ENCODE measurements at places on chromosomes 12 and 14.

GRCh38 chr14:64937821-64938193 lies 4.7 kb downstream of the GPX2 start:
- no peak for DNase-seq

DNA sequence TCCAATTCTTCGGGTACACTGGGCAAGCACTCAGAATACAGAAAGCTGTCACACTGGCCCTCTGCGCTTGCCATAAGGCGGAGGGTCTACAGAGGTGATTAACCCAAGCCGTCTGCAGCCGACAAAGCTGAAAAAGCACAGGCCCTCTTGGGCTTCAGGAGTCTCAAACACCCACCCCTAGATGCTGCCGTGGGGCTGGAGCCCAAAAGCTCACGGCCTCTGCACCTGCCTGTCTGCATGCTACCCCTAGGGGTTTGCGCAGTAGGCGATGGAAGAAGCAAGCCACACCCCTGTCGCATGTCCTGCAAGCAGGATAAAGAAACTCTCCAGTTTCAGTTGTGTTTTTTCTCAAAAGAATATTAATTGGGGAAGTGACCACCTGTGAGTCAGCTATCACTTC lies 118.8 kb upstream of the PLEKHA5 start:
- no peak for DNase-seq

GRCh38 chr12:2999265-2999841 lies 40.2 kb downstream of the TEAD4 start:
- DNase-seq: no peak

GRCh38 chr12:131844656-131845055 lies 16.5 kb downstream of the MMP17 start:
- DNase-seq: no peak

DNA sequence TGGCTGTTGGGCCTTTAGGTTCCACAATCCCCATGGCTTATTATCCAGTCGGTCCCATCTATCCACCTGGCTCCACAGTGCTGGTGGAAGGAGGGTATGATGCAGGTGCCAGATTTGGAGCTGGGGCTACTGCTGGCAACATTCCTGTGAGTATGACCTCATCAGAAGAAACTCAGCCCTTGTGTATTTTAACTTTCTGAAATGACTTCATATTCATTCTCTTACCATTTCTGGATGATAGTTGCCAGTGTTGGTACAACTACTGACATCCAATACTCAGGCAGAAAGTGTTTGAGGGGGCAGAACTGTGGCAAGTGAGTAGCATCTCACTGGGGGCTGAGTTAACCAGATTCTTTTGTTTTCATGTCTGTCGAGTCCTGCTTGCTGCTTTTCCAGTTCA lies 2.3 kb downstream of the DAZAP2 start:
- DNase-seq: no peak

GRCh38 chr12:96436366-96437170 lies 36.3 kb upstream of the CDK17 start:
- DNase-seq: no peak

DNA sequence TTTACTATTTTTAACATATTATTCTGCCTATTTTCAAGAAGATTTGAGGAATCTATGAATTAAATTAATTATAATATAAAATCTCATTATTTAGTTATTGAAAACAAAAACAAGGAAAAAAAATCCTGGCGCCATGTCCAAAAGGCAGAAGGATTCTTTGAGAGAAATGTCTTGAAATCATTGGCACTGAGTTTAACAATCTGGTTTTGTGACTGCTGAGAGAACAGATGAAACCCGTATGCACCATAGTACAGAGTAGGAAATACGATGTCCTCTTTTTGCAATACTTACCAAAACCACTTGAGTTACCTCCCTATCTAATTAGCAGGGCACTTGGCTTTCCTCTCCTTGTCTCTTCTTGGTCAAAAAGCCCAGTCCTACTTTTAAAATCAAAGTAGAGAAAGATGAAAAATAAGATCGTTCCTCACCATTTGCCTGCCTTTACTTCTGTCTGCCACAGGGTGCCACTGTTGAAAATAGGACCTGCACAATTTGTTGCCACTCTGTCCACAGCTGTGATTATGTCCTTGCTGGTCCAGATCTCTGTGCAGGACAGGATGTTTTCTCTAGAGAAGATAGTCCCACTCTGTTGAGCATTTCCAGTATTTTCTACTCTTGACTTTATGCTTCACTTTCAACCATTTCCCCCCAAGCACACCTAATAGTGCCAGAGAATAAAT lies 179.7 kb downstream of the PDZRN4 start:
- DNase-seq: no peak

DNA sequence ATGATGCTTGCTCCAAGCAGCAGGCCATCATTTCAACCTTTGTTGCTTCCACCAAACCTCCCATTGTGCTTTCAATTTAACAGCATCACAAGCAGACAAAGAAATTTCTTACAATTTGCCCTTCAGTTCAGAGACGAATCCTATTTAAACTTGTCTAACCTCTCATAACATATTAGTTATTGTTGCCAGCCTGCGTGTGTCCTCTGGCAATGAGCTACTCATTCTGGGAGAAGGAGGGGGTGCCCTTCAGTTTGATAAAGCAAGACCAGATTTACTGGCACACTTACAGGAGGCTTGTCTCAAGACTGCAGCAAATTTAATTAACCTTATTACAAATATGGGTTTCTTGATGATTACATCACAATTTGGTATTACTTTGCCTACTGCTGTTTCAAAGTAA lies 203.6 kb upstream of the SOX5 start:
- no peak for DNase-seq

DNA sequence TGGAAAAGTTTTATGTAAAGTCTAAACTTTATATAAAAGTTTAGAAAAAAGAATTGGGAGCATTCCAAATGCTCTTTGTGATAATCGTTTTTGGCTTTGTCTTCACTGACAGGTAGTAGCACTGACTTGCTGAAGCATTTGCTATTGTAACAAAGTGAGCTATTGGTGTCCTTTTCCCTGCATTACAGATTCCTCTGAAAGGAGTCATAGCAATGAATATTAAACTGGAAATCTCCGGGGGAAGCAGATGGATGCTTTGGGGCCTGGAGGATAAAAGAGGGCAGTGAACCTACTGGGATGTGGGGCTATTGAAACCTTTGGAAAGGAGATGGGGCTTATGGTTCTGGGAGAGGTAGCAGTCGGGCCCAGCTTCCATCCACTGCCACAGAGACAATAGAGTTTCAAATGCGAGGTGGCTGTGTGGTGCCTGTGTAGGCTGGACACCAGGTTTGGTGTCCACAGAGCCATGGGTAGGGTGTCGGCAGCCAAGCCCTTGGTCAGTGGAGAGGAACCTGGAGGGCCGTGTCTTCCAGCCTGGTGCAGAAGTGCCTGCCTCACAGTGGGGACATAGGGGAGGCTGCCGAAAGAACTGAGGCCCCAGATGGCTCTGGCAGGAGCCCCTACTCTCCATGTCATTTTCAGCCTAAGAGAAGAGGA lies 10.1 kb downstream of the GSG1 start:
- DNase-seq: no peak

GRCh38 chr12:106840243-106840642 lies 65.8 kb downstream of the RIC8B start:
- no peak for DNase-seq

DNA sequence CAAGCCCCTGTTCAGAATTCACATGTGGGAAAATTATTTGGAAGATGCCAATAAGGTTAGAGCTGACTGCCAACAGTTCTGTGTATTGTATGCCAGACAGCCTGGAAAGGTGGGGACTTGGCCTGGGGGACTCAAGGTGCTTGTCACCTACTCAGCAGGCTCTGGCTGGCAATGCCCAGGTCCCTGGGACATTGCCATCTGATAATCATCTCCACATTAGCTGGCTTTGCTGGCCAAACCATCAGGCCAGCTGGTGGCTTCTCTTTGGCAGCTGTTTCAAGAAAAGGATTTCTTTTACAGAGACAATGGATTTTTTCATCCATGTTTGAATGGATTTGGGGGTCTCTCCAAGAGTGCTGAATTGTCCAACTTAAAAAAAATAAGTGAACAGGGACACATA lies 165.2 kb downstream of the BRMS1L start:
- DNase-seq: no peak

DNA sequence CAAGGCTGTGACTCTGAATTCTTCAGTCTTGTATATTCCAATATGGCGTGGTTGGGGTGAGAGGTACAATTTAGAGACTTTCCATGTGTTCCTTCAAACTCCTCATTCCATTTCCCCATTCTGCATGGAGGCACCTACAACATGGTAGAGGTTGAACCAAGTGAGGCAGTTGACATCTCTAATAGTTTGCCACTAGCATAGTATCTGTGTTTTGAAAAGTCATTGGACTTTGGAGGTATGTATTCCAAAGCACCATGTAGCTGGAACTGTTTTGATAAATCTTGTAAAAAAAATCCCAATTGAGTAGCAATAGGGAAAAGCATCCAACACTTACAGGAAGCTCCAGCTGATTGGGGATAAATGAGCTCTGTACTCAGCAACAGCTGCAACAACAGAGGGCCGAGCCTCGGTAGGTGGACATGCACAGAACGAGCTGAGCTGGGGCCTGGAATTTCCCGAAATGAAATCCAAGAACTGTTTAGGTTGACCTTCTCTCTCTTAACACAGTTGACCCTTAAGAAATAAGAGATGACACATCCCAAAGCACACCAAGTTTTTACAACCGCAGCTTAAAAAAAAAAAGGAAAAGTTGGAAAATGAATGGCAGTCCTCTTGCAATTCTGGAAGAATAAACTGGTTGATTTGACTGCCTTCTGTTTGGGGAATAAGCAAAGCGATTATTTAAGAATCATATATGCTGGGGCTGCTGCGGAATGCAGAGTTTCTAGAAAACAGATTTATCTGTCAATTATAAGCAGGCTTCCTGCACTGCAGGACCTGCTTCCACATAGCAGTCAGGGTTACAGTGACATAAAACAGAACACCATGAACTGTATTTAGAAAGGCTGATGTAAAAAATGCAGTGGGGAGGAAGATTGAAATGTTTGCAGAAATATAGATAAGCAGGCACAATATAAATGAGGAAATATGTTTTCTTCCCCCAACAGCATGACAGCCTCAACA lies 194.6 kb upstream of the KRR1 start:
- DNase-seq: no peak

DNA sequence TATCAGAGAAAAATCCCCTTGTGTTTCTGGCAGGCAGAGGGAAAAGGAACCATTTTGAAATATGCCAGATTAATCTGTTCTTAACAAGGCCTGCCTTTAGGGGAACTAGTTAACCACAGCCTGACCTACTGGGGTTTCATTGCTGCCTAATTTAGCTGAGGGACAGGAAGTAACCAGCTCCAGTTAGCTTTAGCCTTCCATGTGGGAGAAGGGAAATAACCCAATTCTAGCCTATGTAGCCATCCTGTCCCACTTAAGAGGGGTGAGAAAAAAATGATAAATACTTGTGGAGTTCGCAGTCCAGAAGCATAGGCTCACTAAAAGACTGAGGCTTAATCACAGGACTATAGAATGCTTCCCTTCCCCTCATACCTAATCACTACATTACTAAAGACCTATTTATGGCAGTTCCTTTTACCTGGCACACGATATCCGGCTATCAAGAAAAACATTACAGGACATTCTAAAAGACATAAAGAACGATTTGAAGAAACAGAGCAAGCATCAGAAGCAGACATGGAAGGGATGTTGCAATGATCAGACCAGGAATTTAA lies 22.8 kb downstream of the COX8C start:
- no peak for DNase-seq

DNA sequence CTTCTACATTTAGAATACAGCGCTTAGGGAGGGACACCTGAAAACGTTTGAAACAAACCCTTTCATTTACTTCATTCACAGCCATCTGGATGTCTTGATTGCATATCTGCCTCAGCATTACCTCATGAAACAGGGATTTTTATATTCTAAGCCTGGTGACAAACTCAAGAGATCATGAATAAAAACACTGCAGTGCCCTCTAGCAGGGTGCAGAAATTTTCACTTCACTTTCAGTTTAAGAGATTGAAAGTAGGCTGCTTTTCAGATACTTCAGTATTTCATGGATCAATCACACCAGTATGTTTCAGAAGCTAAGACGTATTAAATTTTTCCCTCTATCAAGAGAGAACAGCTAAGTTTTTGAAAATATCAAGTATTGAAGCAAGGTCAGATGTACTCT lies 467.8 kb downstream of the MDGA2 start:
- no peak for DNase-seq

- DNase-seq: no peak
These were observed 11.8 kb downstream of the P2RX7 start for GRCh38 chr12:121144416-121144914.

DNA sequence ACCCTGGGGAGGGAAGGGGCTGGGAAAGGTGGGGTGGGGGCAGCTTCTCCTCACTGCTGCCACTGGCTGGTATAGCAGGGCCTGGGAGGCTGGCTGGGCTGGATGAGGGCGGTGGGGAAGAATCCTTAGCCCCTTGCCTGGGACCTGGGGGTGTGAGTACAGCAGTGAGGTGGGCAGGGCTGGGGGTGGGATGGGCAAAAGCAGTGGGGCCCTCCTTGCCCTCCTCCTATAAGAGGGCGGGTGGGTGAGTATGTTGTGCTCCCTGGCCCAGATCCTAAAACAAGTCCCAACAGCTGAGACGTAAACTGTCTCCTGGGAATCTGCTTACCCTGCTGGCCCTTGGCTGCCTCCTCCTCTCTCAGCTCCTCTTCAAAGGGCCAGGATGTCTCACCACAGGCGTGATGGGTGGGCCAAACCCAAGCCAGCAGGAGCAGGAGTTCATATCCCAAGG lies 2.2 kb downstream of the NCKAP5L start:
- DNase-seq: no peak

DNA sequence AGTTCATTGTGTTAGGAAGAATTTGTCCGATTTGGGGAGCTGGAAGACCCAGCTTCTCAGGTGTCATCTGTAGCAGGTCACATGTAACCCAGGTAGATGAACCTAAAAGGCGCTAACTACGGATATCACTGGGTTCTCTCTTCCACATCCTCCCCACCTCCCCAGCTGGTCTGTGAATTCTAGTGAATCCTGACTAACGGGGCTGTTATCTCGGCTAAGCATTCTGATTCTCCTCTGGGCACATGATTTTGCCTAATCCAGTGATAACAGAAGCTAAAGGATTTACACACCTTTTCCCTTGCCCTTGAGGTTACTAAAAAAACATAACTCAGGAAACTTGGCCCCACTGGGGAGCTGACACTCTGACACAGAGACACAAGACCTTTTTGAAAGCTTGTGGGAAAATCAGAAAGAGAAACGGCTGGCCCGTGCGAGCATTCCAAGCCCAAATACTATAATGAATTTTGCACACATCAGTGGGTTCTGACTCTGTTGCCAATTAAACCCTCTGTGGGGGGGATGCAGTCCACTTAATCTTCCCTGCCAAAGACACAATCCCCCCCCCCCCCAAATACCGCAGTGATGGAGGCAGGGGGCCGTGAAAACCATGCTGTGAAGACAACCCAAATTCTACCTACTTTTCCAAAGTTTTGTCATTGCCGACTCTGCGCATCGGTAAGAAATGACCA lies 81.0 kb upstream of the FZD10 start:
- no peak for DNase-seq

DNA sequence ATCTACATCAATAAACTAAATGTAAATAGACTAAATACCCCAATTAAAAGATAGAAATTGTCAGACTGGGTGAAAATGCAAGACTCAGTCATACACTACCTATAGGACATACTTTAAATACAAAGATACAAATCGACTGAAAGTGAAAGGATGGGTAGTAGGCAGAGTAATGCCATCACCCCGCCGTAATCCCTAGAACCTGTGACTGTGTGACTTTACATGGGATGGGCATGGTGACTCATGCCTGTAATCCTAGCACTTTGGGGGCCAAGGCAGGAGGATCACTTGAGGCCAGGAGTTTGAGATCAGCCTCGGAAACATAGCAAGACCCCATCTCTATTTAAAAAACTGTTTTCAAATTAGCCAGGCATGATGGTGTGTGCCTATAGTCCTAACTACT lies 2.6 kb upstream of the EVL start:
- DNase-seq: no peak
